ENCODE measurements at places on chromosomes 1 and 21.

GRCh38 chr1:183251959-183252450 lies 65.9 kb downstream of the LAMC2 start:
- no peak for DNase-seq

DNA sequence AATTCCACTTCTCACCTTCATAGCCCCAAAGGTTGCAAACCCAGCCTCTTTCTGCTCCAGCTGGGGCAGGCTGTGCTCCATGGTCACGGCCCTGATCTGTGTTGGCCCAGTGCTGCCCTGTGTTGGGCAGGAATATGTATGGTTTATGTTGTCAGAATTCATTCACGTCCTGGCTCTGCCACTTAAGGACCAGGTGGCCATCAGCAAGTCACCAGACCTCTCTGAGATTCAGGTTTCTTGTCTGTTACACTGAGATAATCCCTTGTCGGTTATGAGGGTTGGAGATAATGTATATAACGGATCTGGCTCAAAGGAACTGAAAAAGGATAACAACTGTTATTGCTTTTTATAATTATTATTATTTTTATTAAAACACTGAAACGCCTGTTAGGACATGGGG lies 39.1 kb upstream of the SELENON start:
- DNase-seq = no peak

- no peak for DNase-seq
Observed at GRCh38 chr1:34696230-34696629, 58.6 kb upstream of the GJB5 start.

DNA sequence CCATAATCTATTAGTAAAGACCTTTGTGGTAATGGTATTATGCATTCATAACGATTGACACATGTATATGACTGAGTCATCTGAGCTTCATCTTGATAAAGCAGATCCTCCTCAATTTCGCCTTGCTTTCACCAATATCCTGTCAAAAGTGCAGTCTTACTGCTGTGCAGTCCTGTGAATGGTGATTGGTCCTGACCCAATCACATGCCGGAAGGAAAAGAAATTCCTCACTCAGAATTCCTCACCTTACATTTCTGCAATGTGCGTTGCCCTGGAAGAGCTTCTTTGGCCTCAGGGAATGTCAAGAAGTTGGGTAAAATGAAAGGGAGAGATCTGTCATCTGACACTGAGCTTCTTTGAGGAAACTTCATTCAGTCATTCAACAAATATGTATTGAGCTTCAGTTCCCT lies 121.0 kb upstream of the TSPAN2 start:
- no peak for DNase-seq

- no peak for DNase-seq
Observed at GRCh38 chr1:55480029-55480795, 265.0 kb upstream of the USP24 start.

- no peak for DNase-seq
Observed at GRCh38 chr1:175319912-175320230, 127.3 kb upstream of the KIAA0040 start.

- DNase-seq = no peak
Observed at GRCh38 chr1:22749919-22750684, 39.5 kb downstream of the EPHB2 start.

- DNase-seq = no peak
Observed at GRCh38 chr21:33036430-33037162, 10.9 kb downstream of the OLIG2 start.

- DNase-seq = no peak
Observed at GRCh38 chr1:67228791-67229190, 62.5 kb downstream of the IL23R start.

DNA sequence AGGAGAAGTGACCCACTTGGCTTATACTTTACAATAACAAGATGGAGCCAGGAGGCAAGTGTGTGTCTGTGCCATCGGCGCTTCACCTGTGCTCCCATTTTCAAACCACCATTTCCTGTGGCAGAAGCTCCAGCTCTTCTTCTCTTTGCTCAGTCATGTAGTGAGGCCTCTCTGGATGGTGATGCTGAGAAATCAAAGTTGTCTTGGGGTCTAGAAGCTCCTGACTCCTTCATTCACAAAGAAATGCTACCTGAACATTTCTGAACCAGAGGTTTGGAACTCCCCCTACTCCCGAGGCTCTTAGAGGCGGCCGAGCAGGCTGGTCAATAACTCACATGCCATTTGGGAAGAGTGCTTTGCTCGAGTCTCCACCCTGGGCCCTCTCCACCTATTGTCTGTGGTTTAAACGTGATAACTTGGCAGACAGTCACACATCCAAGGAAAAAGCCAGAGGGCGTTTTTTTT lies 18.0 kb downstream of the SLAMF1 start:
- no peak for DNase-seq

DNA sequence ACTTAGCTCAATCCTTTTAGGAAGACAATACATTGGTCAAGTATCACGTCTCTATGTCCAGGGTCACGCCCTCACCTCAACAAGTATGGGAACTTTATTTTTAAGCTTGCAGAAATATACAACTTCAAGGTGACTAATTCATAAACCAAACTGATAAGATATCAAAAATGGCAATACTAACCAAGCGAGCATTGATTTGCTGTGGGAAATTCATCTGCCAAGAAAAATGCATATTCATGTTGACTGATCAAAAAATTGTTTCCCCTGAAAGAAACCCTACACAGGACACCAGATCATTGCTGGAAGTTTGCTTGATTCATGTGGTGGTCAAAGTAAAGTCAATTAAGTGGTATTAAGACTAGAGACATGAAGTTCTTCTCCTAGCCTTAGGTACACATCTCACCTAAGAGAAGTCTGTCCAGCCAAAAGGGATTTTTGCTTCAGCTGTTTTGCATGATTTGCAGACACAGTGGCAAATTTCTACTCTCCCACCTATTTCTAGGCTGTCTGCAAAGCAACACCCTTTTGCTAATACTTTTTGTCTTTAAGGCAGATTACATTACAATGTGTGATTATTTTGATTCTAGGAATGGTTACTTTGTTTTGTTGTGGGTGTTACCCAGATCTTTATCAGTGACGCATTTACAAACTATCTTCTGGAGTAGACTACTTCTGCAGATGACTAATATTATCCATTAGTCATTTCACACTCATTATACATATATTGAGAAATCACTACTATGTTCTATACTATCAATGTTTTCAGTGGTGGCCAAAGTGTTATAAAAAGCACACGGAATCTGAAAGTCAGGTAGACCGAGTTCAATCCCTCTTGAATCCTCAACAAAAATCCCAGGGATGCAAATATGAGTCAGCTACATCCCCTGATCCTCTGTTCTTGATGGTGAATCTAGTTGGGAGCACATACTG lies 12.4 kb downstream of the SAMSN1 start:
- no peak for DNase-seq

DNA sequence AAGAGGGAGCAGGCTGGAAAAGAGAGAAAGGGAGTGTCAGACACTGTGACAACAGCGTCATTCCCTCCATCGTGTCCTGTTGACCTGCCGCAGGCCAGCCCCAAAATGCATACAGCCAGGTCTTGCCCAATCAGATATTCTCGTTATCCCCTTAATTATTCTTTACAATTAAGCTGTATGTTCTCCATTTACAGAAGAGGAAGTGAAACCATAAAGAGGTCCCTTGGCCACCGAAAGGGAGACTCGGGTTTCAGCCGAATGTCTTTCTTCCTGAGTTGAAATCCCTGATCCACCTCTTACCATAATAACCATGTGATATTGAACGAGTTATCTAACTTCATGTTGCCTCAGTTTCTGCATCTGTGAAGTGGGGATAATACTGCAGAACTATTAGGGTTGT lies 70.5 kb downstream of the IGSF21 start:
- DNase-seq = no peak

DNA sequence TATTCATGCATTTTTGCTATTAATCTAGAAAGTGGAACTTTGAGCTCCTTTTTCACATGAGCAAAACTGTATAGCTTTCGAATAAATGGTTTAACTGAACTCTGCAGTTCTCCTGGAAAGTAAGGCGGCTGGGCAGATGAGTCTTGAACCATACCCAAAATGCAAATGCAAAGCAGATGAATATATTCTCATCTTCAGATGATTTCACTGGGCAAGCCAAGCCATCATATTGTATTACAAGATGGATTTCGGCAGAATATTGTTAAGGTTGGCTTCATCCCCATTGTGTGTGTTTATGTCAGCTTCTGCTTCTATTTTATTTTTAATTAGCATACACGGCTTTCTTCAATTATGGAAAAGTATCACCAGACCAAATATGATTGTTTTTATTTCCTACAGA lies 209.6 kb downstream of the GREM2 start:
- no peak for DNase-seq

DNA sequence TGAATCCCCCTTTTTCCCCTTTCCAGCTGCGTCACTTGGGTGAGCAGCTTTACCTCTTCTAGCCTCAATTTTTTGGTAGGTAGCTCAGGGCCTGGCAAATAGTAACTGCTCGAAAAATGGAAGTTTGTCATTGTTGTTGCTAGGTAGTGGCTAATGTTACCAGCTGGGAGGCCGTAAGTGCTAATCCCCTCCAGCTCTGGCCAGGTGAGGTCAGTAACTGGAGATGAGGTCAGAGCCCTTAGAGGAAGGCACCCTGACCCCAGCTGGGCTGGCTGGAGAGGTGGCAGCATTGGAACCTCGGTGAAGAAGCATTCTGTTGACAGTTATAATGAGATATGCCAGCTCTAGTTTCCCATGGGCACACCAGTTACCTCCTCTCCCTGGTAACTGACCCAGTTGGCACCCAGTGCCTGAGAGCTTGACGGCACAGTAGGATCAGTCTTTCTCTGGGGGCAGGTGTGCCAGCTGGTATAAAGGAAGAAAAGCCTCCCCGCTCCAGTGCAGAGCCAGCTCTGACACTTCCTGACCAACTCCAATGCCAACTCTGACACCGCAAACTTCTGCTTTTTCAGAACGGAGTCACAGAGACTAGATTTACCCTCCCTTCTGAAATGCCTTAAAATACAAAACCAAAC lies 35.0 kb upstream of the SLC2A1 start:
- DNase-seq = no peak

DNA sequence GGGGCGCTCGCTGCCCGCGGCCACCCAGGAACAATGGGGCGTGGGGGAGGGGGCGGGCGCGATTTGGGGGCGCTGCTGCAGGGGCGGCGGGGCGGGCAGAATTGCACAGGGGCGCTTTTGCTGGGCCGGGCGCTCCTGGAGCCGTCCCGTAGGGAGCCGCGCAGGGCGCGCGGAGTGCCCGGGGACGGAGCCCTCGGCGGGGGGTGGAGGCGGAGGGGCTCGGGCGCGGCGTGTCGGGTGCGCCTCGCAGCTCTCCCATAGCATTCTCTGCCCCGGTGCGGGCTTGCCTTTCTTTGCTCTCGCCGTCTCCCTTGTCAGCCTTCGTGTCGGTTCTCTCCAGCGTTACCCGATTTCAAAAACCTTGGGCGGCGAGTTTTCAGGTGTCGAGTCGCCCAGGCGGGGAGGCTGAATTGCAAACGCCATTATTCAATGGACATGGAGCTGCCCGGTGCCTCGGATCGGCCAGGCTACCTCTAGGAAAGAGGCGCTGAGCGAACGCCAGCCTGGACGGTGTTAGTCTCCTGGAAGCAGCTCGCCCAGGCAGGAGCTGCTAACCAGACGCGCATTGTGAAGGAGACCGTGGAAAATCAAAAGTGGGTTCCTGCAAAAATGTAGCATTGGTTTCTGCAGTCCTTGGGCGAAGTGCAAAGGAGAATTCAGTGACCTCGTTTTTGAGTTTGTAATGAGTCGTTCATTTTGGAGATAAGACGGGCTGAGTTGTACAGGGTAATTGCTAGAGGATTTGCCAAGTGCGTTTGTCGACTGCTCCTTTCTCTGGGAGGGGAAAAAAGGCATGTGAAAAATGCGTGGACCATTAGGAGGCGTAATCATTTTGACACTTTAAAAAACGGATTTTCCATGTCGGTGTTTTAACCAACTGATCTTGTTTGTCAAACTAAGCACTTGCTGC lies 626 bp downstream of the CXADR start:
- DNase-seq = no peak

GRCh38 chr1:86948212-86948611 lies 33.8 kb downstream of the HS2ST1 start:
- no peak for DNase-seq

DNA sequence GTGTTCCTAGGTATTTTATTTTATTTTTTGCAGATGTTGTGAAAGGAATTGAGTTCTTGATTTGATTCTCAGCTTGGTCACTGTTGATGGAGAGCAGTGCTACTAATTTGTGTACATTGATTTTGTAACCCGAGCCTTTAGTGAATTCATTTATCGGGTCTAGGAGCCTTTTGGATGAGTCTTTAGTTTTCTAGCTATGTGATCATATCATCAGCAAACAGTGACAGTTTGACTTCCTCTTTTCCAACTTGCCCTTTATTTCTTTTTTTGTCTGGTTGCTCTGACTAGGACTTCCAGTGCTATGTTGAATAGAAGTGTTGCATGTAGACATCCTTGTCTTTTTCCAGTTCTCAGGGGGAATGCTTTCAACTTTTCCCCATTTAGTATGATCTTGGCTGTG lies 138.9 kb downstream of the LHX8 start:
- DNase-seq = no peak

DNA sequence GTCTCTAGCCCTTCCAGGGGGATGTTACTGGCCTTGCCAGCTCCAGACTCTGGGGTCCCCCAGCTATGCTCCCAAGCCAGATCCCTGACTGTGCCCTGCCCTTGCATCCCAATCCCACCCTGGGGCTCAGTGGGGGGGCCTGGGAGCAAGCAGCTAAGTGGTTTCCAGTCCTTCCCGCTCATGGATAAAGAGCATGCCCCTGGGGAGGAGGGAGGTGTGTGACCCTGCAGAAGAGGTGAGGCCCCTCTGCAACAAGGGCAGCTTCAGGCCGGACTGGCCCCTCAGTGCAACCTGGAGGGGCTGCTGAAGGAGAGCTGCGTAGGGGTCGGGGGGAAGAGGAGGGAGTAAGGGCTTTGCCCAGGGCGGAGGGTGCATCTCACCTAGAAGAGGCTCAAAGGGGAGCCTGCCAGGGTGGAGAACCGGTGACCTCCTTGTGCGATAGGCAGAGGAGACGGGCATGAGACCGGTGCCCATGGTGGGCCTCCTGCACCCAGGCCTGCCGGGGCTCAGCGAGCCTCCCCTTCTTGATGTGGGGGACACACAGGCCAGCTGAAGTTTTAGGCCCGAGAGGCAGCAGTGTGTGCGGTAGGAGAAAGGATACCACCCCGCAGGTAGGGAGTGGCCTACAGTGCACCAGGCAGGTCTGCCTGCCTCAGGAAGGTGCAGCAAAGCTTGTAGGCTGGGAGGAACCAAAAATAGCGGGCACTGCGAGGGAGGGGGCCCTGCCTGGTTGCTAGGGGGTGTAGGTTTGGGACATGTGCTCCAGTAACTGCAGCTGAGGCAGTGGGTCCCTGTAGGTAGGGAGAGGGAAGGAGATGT lies 3.1 kb downstream of the OBSCN start:
- DNase-seq = no peak

DNA sequence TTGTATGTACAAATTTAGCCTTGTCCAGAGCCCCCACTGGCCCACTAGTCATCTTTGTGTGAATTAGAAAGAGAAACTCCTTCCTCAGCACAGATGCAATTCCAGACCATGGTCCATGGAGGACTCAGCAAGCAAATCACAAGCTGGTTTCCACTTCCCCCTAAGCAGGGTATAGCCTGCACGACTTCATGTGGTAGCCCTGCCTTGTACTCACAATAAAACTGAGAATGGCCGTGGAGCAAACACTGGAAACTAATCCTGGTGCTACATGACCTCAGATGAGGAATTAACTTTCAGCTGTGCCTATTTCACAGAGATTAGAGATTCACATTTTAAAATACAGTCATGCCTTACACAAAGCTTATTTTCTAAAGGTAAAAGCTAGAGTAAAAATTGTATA lies 32.5 kb downstream of the KCNH1 start:
- DNase-seq = no peak

- DNase-seq = no peak
Observed at GRCh38 chr1:30196872-30197638, 526.3 kb downstream of the MATN1 start.

Data from LNCaP clone FGC (cell line).